Karpas-422 (cell line): ENCODE measurements at places on chromosomes 5 and 9. TPM values are rescaled to one million over a fixed set of nuclear protein-coding genes. Genes with fewer than 3 reads are reported as not detected.

NDUFB6 gene
- total RNA-seq, result 72.4 and 95.6 TPM in 2 replicates

TMEFF1 gene
- not detected in 2 replicates for total RNA-seq

IFNA6 gene
- total RNA-seq, result not detected in 2 replicates

FBP1 gene
- not detected in 2 replicates for total RNA-seq

CNOT8 gene
- 64.3 and 74.8 TPM in 2 replicates for total RNA-seq

DNAH5 gene
- not detected in 2 replicates for total RNA-seq

GLDC gene
- not detected in 2 replicates for total RNA-seq

C5 gene
- 6.2 and 10.2 TPM in 2 replicates for total RNA-seq

PAPPA gene
- total RNA-seq, result 0.14 and 0.30 TPM in 2 replicates

DPP7 gene
- 114 and 237 TPM in 2 replicates for total RNA-seq

PCDHB9 gene
- total RNA-seq, result 0.11 and 0.29 TPM in 2 replicates

THOC3 gene
- 33.7 and 54.3 TPM in 2 replicates for total RNA-seq

SPATA31C1 gene
- total RNA-seq, result not detected in 2 replicates

ZNF169 gene
- 15.5 and 37.8 TPM in 2 replicates for total RNA-seq

S1PR3 gene
- not detected in 2 replicates for total RNA-seq

NNT gene
- total RNA-seq, result 67.5 and 96.9 TPM in 2 replicates

DRD1 gene
- not detected in 2 replicates for total RNA-seq

CCDC127 gene
- 2.6 and 4.7 TPM in 2 replicates for total RNA-seq

RUFY1 gene
- 40.9 and 66.4 TPM in 2 replicates for total RNA-seq

PPP1R26 gene
- 0.22 and 1.2 TPM in 2 replicates for total RNA-seq

TAF11L5 gene
- total RNA-seq, result not detected in 2 replicates

RNF208 gene
- 0.26 and 0.36 TPM in 2 replicates for total RNA-seq

CDH18 gene
- not detected in 2 replicates for total RNA-seq

OBP2B gene
- not detected in 2 replicates for total RNA-seq

OTP gene
- not detected in 2 replicates for total RNA-seq

C9orf153 gene
- 2.9 TPM in 1 of 2 replicates, not detected in the other for total RNA-seq

EPB41L4B gene
- total RNA-seq, result not detected in 2 replicates

LCN1 gene
- not detected in 2 replicates for total RNA-seq

AUH gene
- total RNA-seq, result 29.2 and 49.6 TPM in 2 replicates

ISL1 gene
- not detected in 2 replicates for total RNA-seq

LRSAM1 gene
- total RNA-seq, result 14.4 and 15.5 TPM in 2 replicates

SLC4A9 gene
- not detected in 2 replicates for total RNA-seq

RASEF gene
- 0.04 and 0.15 TPM in 2 replicates for total RNA-seq

FYB1 gene
- 2.7 and 2.8 TPM in 2 replicates for total RNA-seq

FOXD4 gene
- total RNA-seq, result 0.93 and 2.4 TPM in 2 replicates

ZDHHC11 gene
- total RNA-seq, result 10.8 and 15.7 TPM in 2 replicates

MEGF9 gene
- total RNA-seq, result 55.4 and 86.6 TPM in 2 replicates

SUSD1 gene
- total RNA-seq, result 14.5 and 17.2 TPM in 2 replicates

WASHC1 gene
- 11.4 and 19.7 TPM in 2 replicates for total RNA-seq

GADD45G gene
- not detected in 2 replicates for total RNA-seq

DMGDH gene
- total RNA-seq, result not detected in 2 replicates

PAIP1 gene
- total RNA-seq, result 98.5 and 128 TPM in 2 replicates

PCDHGA10 gene
- total RNA-seq, result 8.5 and 11.2 TPM in 2 replicates
